ENCODE measurements at places on chromosomes 5 and 9.

GRCh38 chr5:52638732-52639131, 149.0 kb upstream of the ITGA1 start:
- no peak for DNase-seq

DNA sequence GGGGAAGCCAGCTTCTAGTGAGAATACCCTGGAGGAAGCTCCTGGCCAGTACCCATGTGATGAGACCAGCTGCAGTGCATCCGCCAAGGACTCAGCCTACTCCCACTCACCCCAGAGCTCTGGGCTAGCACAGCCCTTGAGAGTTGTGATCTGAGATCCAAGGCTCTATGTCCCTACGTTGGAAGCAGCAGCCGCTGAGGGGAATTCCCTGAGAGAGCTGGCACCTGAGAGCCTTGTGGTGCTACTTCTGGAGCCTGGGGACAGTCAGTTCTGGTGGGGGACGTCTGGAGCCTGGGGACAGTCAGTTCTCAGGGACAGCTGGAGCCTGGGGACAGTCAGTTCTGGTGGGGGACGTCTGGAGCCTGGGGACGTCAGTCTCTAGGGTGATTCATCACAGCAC, 39.2 kb downstream of the PDZD2 start:
- DNase-seq: no peak

DNA sequence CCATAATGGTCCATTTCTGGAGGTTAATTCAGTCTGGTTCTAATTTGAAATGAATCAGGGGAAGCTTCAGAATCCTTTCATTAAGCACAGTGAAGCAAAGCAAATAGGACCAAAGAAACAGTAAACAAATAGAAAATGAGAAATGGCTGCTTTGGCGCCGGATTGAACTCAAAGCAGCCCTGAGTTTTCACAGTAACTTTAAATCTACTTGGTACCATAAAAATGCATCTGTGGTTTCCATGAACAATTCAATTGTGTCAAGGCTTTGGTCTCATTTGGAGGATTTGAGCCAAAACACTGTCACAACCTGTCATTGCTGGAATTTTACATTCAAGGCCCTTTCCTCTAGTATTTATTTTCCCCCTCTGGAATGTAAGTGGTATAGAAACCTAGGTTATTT, 25.9 kb upstream of the DAPK1 start:
- no peak for DNase-seq

- peak; percentile 45 for DNase-seq
These were observed 105.2 kb upstream of the ITGA1 start for GRCh38 chr5:52682492-52682891.

Measured in H9 (cell line).